ENCODE measurements at places on chromosomes 2 and 18.

- DNase-seq, result no peak
These were observed 184.6 kb upstream of the SRD5A2 start for GRCh38 chr2:31765078-31765945.

GRCh38 chr2:6073191-6074088 is 381.3 kb downstream of the SOX11 start:
- DNase-seq, result no peak

GRCh38 chr18:57352761-57353136 is 392 bp downstream of the ST8SIA3 start:
- DNase-seq, result no peak

DNA sequence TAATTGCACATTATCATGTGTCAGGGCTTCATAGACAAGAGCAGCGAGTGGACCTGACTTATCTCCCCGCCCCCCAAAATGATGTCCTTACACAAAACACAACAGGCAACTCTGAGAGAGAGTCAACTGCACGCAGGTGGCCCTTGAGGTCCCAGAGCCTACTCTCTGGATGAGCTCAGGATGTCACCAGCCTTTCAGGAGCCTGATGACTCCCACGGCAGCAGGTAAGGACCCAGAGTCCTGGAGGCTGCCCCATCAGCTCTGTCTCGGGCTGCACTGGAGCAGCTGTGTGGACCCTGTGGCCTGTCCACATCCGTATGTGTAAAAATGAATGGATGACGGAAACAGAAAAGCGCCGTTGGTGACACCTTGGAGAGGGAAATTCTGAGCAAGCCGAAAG is 130.9 kb downstream of the HDAC4 start:
- DNase-seq, result no peak

- no peak for DNase-seq
These were observed 110.8 kb downstream of the AFF3 start for GRCh38 chr2:100031604-100032003.

Data from esophagus squamous epithelium (tissue), 5 donors.